ENCODE measurements at places on chromosomes 16 and 17.

DNA sequence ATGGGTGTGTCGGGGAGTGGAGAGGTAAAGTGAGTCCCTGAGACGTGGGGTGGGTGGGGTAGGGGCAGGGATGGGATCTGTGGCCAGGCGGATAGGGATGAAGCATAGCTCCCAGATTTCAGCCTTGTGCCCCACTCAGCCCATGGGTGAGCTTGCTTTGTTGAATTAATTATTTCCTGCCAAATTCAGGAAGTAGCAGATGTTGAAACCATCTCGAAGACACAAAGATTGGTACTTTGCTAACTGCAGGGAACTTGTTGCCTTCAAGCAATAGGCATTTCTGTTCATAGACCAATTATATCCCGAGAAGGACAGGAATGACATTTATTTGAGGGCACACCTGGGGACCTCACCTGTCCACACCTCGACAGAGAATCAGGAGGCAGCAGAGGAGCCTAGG is 11.0 kb upstream of the C16orf74 start:
- no peak for DNase-seq

- DNase-seq, result no peak
Observed at GRCh38 chr16:52721331-52721730, 174.4 kb upstream of the TOX3 start.

DNA sequence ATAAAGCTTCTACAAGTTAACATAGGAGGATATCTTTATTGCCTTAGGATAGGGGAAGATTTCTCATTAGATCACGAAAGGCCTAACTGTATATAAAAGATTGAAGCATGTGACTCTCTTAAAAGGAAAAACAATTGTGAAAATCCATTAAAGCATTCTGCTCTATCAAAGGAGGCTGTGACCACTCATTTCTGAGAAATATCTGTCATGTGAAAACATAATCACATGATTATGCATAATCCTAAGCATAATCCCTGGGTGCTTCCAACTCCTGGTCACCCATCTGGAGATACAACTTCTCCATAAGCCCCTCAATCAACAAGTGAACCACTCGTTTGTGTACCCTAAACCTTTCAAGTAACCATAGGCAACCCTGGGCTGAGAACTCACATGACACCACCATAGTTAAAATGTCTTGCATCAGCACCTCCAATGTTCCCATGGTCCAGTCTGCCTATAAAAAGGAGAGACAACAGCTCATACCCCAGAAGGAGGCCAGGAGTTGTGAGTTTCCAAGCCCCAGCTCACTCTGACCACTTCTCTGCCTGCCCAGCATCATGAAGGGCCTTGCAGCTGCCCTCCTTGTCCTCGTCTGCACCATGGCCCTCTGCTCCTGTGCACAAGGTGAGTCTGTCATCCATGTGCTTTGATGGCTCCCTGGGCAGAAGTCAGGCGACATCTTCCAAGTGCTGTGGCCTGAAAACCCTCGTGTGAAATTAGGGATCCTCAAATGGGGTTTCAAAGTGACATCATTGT is at the start of gene CCL18:
Gene CCL18, plus strand, starts transcription at position 487 of the 756 bp plus-strand sequence. Its CDS starts 71 bp downstream, at position 558.
- DNase-seq, result no peak

DNA sequence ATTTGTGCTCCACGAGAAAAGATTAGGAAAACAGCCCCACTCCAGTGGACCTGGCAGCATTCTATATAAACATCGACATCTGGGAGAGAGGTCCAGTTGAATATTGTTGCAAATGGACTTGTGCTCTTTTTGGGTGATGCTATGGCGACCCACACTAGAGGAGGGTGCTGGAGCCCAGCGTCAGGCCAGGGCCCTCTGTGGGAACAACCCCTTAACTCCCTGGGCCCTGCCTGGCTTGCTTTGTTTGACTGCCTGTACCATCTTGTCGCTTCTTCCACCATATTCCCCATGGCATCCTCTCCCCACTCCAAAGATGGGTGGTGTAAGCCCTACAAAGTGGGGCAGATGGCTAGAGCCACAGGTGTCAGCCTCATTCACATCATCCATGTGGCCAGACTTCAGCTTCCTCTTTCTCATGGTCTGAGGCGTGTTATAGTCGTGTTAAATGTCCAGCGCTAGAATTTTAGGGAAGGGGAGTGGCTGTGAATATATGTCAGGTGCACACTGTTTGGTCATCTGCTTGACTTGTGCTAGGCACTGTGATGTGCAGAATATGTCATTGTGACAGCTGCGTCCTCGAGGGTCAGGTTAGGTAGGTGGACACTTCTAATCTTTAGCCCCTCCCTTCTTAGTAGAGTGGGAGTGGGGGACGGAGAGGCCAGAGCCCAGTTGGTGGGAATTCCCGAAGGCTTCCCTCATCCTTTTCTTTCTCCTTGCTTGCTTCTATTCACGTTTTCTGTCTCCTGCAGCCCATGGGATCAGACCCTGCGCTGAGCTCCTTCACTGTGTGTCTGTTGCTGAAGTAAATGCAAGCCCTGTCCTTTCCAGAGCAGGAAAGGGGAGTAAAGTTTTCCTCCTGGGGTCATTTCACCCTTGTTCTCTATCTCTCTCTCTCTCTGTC is 49.8 kb downstream of the MPRIP start:
- DNase-seq, result no peak

DNA sequence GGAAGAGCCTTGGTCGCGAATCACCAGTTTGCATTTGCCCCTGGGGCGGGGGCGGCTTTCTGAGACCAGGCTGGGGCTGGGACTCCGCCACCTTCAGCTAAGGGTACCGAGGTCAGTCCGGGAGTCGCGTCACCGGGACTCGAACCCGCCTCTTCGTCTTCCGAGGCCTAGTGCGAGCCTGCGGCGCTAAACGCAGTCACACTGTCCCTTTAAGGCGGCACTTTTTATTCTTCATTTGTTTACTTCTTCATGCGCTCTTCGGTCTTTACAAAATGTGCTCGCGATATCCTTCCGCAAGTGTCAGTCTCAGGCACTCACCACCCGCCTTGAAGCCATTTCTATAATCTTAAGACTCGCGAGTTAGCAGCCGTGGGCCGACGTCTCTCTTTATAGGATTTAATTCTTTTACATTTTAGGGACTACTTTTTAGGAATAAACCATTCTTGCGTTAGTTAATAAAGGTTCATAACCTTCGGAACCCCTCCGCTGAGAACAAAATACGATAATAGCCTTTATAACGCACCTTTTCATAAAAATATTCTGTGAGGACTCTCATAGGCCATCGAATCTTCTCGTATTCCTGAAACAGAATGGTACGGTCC is 593 bp upstream of the HEXIM1 start:
- no peak for DNase-seq

- no peak for DNase-seq
Observed at GRCh38 chr17:18182978-18183333, 672 bp upstream of the ALKBH5 start.

DNA sequence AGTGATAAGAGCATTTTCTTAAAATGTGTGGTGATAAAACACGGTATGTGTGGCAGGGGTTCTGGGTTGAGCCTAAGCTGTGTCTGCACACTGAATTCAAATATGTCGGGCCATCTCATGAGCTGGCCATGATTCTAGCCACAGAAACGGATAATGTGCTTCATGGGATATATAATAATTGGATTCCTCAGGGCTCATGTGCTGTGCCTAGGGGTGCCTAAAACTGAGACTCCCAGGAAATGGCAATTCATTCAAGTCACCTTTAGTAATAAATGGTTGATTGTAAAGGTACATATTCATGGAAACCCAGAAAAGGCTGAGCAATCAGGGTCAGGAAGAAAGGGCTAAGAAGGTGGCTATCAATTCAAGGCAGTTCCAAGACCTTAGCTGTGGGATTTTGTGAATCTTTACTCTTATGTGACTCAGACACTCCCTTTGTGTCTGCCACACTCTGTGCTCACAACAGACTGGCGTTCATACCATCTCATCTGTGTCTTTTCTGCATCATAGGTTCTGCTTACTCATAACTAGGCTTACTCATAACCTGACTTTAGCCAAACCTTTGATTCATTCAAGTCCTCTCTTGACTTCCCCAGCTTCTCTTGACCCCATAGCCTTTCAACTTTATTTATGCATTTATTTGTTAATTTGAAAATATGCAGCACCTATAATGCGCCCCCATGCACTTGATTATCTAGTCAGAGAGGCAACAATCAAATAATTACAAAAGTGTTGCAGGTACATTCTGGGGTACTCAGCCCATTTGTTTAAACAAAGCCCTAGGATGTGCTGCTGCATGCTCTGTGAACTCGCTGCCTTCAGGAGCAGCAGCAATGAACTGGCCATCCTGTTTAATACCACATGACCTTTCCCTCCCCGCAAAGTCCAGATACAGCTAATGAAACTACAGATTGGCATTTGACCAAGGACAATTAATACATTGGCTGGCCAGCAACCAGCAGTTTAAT is 28.4 kb upstream of the MED13 start:
- no peak for DNase-seq

GRCh38 chr16:72240466-72240865 is 68.5 kb upstream of the PMFBP1 start:
- DNase-seq, result no peak

DNA sequence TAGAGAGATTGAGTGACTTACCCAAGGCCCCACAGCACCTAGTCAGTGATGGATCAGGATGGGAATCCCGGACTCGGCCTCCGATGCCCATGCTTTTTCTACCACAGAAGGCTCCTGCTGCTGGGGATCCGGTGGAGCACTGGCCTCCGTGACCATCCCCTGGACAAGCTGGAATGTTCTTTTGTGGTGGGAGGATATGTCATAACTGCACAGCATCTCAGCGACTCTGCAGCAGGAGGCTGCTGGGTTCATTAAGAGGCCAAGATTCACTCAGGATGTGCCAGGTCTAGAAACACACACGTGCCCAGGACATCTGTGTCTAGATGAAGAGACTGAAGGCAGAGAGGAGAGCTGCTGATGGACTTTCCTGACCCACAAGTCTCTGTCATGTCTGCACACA is 34.7 kb upstream of the NGFR start:
- DNase-seq, result no peak

DNA sequence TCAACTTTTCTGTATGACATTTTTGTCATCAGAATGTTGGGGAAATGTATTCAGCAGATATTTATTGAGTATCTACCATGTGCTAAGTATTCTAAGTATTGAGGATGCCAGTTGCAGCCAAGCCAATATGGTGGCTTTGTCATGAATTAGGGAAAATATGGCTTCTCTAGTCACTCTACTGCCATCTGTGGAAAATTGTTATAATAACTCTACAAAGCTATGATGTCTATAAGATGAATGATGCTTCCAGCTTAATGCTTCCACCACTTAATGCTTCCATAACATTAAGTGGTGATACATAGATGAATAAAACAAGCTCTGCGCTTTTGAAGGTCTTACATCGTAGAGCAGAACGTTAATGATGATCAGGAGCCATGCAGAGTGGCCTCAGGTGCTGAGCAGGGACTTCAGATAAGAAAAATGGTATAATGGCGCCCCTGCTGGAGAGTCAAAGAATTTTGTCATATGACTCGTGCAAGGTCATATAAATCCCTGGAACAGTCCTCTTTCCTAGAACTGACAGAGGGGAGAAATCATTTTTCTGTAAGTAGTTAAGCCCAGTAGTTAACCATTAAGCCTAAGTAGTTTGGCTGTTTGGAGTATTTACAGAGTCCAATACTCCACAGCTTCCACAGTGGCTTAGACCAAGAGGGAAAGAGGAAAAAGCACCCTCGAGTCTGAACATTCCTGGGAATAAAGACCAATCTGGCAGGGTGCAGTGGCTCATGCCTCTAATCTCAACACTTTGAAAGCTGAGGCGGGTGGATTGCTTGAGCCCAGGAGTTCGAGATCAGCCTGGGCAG is 2.7 kb upstream of the TMIGD1 start:
- DNase-seq, result no peak

DNA sequence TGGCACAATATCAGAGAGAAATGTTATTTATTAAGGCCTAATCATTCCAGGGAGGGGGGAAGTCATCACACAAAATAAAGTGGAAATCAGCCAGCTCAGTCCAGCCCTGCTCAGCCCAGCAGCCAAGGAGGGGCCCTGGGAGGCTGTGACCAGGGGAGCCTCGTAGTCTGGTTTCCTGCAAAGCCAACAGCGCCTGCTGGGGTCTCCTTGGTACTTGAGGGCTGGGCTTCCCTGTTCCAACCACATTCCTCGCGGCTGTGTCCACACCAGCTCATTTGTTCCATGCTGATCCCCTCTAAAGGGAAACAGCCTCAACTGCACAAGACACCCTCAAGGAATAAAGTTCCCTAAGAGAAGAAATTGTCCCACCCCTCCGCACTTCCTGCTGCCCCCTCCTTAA is 154.0 kb downstream of the TMEM132E start:
- no peak for DNase-seq

DNA sequence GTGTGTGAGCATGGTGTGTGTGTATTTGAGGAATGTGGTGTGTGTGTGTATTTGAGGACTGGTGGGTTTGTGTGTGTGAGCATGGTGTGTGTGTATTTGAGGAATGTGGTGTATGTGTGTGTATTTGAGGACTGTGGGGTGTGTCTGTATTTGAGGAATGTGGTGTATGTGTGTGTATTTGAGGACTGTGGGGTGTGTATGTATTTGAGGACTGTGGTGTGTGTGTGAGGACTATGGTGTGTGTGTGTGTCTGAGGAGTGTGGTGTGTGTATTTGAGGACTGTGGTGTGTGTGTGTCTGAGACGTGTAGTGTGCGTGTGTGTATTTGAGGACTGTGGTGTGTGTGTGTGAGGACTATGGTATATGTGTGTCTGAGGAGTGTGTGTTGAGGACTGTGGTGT is 18.0 kb upstream of the CACNG1 start:
- no peak for DNase-seq

- DNase-seq, result peak; percentile 81
Observed at GRCh38 chr16:87464691-87465300, 28.0 kb downstream of the ZCCHC14 start.

GRCh38 chr16:7137560-7138330 is 194.9 kb upstream of the RBFOX1 start:
- no peak for DNase-seq

- DNase-seq, result peak; percentile 20
Observed at GRCh38 chr17:51764387-51764971, 394.0 kb downstream of the CA10 start.

- DNase-seq, result no peak
Observed at GRCh38 chr17:75996665-75997590, 3.7 kb upstream of the CDK3 start.

DNA sequence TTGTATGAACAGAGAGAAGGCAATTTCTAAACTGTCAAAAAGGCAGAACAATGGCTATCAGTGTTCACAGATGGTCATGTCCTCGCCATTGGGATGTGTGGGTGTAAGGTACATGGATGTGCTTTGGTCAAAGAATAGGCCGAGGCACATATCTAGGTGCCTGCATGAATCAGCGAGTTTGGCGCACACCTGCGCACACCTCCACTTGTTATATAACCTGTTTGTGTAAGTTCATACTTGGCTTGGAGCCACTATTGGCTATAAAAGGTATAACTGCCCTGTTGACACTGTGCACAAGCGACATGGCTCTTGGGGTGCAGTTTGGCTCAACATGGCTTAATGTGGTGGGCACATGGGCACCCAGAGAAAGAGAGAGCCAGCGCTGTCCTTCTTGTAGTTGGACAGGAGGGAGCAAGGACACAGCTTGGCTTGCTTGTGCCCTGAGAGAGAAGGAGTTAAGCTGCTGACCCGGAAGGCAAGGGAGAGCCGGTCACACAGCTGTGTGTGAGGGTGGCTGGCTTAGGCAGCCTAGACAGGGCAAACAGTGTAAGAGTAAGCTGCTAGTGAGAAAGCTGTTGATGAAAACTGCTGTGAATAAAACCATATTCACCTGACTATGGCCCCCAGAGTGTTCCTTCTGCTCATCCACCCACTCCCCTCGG is 499.1 kb downstream of the KCNJ2 start:
- no peak for DNase-seq

- DNase-seq, result no peak
Observed at GRCh38 chr17:35293151-35293847, 50.4 kb downstream of the SLFN5 start.

GRCh38 chr17:77882481-77883212 is 75.9 kb upstream of the TNRC6C start:
- DNase-seq, result no peak
